Stimulated activated CD8-positive, alpha-beta memory T cell treated with anti-CD3 and anti-CD28 coated beads, Interleukin-2, amount 100 ng/mL, for 1 hour (primary cell): ENCODE measurements at places on chromosomes 1 and 21.

GRCh38 chr1:212959266-212960220 is 9.2 kb downstream of the VASH2 start:
- no peak for DNase-seq

DNA sequence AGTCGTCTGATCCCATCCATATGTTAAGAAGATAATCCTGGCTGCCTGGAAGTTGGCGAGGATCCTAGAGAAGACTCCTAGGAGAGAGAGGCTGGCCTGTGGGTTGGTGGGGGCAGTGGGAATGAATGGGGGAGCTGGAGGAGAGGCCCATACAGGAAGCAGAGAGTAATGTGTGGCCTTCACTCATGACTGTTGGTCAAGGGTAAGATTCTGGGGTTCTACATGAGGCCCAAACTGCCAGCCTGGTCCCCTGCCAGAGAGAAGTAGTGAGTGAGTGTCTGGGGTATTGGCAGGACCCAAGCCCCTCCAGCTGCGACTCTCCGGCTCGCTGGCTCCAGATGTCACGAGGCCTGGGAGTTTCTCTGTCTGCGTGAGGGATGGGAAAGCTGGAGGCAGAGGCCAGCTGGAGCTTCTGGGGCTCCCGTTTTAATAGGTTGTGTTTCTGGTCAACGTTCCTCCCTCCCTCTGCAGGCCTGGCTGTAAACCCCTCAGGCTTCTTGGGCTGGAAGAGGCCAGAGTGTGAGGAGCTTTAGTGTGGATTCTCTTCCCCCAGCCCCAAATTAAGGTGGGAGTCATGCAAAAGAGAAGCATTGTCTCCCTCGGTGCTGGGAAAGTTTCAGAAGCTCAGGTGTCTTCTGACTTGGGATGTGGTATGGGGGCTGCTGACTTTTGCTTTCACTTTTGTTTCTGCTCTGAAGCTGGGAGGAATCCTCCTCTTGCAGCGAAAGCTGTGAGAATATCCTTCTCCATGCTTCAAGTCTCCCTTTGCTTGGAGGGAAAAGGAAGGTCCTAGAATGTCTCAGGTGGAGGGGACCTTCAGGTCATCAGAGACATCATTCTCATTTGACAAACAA is 2.6 kb downstream of the TMEM51 start:
- no peak for DNase-seq

GRCh38 chr1:3073489-3074296 is 4.7 kb downstream of the PRDM16 start:
- no peak for DNase-seq

DNA sequence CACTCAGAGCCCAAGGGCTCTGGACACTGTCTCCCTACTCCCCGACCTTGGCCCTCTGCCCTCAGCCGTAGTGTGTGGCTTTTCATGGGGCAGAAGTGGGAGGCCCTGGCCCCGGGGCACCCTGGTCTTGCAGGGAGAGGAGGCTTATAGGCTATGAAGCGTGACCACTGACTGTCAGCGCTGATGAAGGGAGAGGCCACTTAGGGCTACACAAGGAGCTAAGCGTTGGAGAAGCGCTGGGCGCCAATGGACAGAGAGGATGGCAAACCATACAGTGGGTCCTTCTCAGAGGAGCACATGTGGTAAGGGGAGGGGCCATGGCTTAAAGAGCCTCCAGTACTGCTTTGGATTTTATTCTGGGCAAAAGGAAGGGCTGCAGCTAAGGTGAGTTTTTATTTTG is 7.9 kb downstream of the CRABP2 start:
- no peak for DNase-seq

- no peak for DNase-seq
These were observed 52.8 kb upstream of the LYPLAL1 start for GRCh38 chr1:219120624-219121544.

DNA sequence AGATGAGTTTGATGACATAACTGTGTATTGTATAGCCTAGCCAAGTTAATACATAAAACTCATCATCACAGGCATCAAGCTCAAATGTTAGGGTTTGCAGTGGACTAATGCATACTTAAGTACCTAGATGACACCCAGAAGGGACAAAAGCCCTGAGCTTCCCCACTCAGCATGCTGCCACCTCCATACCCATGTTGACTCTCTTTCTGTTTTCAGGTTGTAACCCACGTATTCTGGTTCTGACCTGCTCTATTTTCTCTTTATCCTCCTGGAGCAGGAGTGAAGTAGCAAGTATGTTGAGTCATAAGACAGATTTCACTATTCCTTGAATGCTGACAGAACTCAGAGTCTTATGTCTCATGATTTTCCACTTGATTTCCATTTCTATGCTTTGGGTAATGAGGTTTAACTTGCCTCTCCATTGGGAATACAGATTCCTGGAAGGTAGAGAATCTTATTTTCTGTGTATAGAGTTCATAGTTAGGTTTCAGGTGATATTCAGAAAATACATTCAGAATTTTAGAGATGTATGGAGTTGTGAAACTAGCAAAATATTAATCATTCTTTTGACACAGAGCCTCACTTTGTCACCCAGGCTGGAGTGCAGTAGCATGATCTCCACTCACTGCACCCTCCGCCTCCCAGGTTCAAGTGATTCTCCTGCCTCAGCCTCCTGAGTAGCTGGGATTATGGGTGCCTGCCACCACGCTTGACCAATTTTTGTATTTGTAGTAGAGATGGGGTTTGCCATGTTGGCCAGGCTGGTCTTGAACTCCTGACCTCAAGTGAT is 122.5 kb upstream of the KCNJ15 start:
- no peak for DNase-seq
